ENCODE measurements at places on chromosomes 2 and 18.

GRCh38 chr2:58539973-58540372 lies 298.8 kb upstream of the FANCL start:
- no peak for DNase-seq

DNA sequence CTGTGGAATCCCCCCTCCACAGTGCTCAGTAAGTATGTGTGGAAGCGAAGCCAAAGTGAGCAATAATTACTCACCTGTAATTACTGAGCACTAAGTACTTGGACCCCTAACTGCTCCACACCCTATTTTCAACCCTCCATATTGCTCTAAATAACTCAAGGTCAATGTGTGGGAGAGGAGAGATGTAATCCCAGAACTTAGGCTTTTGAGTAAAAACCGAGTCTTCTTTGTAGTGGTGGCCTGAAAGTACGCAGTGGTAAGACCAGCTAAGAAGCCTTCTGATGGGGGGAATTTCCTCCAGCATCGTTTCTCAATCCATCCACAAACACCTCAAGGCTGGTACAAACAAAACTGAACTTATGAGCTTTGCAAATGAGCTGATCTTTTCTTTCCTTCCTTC lies 551.6 kb downstream of the ZEB2 start:
- DNase-seq: no peak

DNA sequence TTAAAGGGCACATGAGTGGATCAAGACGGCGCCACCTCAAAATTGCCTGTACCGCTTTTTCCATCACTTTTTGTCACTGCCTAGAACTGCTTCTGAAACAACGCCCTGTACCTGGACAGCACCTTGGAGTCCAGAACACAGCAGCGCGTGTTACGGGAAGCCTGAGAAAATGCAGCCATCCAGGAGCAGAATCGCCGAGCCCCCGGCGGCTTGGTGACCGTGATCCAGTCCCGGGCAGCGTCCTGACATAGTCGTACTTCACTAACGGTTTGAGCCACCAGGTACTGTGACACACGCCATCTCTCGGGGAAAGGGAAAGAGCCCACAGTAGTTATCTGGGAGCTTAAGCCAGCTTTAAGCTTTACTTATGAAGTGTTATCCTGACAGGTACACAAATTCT lies 168.9 kb upstream of the SALL3 start:
- no peak for DNase-seq

DNA sequence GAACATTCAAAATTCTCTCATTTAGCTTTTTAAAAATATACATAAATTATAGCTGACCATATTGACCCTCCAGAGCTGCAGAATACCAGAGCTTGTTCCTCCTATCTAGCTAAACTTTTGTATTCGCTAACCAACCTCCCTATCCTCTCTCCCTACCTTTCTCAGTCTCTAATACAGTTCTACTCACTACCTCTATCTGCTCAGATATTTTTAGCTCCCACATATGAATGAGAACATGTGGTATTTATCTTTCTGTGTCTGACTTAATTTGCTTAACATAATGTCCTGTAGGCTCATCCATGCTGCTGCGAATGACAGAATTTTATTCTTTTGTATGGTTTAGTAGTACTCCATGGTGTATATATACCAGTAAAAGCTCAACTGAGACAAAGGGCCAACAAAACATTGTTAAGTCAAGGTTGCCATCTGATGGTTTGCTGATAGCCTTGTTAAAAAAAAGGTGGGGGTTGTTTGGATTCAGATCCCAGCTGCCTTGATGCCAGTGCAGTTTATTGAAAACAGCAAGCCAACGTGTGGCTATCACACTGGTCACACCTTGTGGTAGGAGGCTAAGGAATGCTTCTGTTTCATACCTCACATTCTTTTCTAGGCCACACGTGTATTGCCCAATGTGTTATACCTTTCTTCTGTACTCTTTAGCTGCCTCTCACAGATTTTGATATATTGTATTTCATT lies 101.5 kb downstream of the VWA3B start:
- no peak for DNase-seq

DNA sequence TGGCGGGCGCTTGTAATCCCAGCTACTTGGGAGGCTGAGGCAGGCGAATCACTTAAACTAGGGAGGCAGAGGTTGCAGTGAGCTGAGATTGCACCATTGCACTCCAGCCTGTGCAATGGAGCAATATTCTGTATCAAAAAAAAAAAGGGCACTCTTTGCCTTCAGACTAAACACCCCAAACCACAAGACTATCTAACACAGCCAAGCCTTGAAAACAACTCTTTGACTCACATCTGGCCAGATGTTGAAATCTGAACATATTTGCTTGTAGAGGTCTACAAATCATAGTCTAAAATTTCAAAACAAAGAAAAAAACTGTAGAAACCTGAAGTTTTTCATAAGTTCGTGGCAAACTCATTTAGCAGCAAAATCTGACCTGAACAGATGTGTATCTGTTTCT lies 94.9 kb downstream of the FAM161A start:
- no peak for DNase-seq

- DNase-seq: no peak
These were observed 27.9 kb downstream of the GLS start for GRCh38 chr2:190908532-190908931.

- DNase-seq: no peak
These were observed 74.2 kb downstream of the HS1BP3 start for GRCh38 chr2:20576598-20577115.

DNA sequence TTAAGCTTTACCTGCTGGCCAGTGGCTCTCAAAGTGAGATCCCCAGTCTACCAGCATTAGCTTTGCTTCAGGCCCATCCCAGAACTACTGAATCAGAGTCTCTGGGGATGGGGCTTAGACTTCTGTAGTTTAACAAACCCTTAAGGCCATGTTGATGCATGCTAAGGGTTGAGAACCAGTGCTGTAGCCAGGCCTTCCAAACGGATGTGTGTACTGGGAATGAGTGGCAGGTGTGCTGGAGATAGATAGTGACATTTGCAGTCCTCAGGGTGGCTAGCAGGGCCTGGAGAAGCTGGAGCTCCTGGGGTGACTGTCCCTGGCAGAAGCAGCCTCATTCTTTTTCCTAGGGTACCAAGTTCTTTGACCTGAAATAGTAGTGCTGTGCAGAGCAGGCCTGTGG lies 148.5 kb downstream of the PPP1R1C start:
- DNase-seq: no peak

GRCh38 chr2:218708086-218708485 lies 2.5 kb upstream of the TTLL4 start:
- no peak for DNase-seq

DNA sequence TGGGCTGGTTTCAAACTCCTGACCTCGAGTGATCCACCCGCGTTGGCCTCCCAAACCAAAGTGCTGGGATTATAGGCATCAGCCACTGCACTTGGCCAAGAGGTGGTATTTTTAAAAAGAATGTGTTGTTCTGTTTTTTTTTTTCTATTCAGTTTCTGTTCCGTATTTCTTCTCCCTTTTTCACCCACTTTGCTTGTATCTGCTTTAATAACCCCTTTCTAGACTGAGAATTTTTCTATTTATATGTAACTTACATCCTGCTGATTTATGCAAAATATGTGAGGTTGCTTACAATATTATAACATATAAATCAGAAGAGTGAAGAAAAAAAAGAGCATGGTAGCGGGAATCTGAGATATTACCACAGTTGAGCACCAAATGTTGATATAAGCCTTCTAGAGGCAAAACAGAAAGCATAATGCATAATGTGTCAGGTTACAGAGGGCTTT lies 17.2 kb upstream of the LYPD6B start:
- DNase-seq: no peak

DNA sequence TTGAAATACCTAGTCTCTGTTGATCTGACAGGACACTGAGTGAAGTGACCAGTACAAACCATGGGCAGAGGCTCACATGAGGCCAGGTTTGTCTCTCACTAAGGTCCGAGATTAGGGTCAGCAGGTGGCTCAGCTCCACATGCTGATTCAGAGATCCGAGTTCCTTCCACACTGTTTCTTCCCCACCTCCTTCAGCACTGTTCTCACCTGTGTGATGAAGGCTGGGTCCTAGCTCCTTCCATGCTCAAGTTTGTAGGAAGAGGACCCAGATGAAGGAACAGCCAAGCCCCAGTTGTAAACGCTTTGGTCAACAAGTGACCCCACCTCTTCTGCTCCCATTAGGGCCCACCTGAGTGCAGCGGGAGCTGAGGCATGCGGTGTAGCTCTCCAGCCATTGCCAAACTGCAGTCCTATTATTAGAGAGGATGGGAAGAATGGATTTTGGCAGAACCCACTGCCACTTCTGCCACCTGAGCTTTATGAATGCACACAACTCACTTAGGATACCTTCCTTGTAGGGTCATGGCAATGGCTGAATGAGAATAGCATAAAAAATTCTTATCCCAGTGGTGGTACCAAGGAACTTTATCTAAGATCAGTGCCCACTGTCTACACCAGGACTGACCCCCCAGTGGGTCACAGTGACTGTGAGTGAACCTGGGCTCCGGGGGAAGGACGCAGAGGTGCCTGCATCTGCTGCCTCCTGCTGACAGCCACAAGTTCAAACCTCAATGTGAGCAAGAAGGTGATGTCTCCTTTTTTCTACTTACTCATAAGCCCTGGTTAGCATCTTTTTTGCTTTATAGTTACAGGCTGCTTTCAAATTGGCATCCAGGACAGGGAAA lies 324.8 kb upstream of the HS6ST1 start:
- DNase-seq: no peak

- DNase-seq: no peak
These were observed 53.6 kb downstream of the CDK15 start for GRCh38 chr2:201859949-201860348.

- DNase-seq: no peak
These were observed 17.5 kb downstream of the SLC4A3 start for GRCh38 chr2:219644801-219645480.

DNA sequence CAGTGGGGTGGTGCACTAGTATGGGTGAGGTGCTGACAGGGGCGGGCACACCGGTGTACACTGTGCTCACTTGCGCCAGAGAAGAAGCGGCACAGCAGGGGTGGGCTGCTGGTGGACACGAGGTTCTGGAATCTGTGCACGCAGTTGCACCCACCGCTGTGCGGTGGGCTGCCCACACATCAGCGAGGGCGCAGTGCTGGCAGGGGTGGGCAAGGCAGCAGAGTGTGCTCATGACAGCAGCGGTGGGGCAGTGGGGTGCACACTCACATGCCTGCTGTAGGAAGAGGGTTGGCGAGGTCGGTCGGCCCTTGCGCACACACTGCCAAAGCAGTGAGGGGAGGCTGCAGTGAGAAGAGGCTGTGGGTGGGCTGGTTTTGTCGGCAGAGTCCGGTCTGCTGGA lies 141.8 kb downstream of the GALNT13 start:
- DNase-seq: no peak

DNA sequence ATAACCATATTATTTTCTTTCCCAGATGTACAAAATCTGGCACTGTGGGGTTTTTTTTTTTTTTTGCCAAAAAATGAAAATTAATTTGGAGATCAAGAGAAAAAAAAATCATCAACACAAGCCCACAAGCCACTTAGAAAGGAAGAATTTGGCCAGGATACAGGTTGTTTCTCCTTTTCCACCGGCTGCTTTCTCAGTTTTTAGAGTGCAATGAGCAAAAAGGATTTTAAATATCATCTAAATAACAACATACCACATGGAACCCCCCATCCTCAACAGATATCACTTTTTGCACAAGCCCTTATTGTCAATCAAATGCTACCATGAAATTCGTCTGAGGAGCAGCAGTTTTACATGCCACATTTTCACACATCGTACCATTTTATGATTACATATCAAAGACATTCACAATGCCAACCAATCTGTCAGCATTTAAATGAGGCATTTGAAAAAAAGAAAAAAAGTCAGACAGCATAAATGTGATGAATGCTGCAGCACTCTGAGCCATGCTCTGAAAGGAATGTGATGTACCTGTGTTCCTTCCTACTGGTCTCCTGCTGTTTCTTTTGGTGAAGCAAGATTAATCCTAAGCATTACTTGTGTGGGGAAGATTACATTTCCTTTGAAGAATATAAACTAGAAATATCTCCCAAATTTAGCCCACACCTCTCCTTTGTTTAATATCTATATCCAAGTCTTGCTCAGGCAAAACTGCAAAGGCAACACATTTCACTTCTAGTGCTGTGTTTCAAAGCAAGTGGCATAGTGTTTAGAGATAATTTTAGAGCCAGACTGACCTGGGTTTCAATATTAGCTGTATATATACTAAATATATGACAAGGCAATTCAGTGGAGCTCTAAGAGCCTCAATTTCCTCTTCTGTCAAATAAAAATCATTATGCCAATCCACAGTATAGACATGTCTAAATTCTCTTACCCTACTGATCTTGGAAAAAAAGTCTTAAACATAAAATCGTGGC lies 391.3 kb downstream of the CMPK2 start:
- no peak for DNase-seq

GRCh38 chr2:206562375-206562774 lies 79.9 kb upstream of the FAM237A start:
- no peak for DNase-seq

DNA sequence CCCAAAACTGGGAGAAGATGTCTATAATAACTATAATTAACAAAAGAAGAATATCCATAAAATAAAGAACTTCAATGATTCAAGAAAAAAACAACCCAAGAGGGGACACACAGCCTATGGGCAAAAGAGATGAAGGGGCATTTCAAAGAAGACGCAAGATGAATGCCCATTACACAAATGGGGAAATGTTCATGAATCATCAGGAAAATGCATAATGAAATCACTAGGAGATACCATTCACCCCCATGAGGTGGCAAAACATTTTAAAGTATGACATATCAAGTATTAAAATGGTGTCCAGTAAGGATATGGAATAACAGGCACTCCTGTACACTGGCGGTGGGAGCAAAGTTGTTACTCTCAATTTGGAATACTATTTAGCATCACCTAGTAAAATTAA lies 183.3 kb downstream of the TXNL1 start:
- no peak for DNase-seq

DNA sequence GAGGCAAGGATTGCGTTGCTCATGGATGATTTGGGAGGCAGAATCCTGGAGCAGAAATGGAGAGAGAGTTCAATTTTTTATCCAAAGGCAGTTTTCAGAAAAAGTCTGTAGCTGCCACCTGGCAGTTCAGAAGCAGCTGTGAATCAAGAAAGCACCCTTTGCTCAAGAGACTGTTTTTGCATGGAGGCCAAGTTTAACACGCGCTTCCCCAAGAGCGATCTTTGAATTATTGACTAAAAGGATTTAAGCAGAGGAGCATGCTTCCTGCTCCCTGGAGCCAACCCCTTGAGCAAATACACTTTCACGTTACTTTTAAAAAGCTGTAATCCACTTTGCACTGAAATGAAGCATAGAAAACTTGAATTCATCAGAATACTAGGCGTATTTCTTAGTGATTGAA lies 252.4 kb downstream of the RNF144A start:
- DNase-seq: no peak

DNA sequence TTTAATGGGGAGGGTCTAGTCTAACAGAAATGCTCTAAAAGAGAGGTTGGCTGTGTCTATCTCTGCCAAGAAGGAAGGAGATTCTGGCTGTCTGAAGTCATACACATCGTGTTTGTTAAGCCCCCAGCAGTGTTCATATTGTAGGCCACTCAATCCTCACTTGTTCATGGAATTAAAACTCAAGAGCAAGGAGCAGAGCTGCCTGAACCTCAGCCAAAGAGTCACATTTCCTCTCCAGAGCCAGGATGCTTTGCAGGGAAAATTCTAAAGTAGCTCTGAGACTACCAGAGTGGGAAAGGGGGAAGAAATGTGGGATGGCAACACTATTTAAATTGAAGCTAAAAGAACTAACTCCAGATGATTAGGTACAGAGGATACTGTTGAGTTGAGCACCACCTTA lies 190.7 kb upstream of the CXCR4 start:
- no peak for DNase-seq

- no peak for DNase-seq
These were observed 47.1 kb downstream of the SLC4A1AP start for GRCh38 chr2:27710640-27711430.
